ENCODE measurements at places on chromosomes 12 and 14. TPM values are rescaled to one million over a fixed set of nuclear protein-coding genes. Genes with fewer than 3 reads are reported as not detected.

Gene ATP6V1D
- polyA plus RNA-seq: 107 TPM

Gene C12orf54
- not detected for polyA plus RNA-seq

Gene RFLNA
- polyA plus RNA-seq: not detected

Gene PUS7L
- 15.2 TPM for polyA plus RNA-seq

Gene CLEC6A
- polyA plus RNA-seq: not detected

Gene FAM90A1
- polyA plus RNA-seq: 0.02 TPM

Gene PPP4R4
- 0.65 TPM for polyA plus RNA-seq

Gene KCNJ8
- polyA plus RNA-seq: 5.3 TPM

Gene MYL2
- not detected for polyA plus RNA-seq

Gene ZNF740
- polyA plus RNA-seq: 20.9 TPM

Gene LTB4R2
- polyA plus RNA-seq: 0.91 TPM

Gene HHIPL1
- polyA plus RNA-seq: 1.1 TPM

Gene TTC6
- polyA plus RNA-seq: not detected

Gene USP5
- polyA plus RNA-seq: 54.8 TPM

Gene UBC
- 1,376 TPM for polyA plus RNA-seq

Gene OVCH1
- polyA plus RNA-seq: 0.22 TPM

Gene RAB15
- polyA plus RNA-seq: 11.0 TPM

Gene SPX
- 0.12 TPM for polyA plus RNA-seq

Gene OTUB2
- polyA plus RNA-seq: 2.1 TPM

Gene AMIGO2
- 18.7 TPM for polyA plus RNA-seq
